ENCODE measurements at places on chromosomes 1 and 21. TPM values are rescaled to one million over a fixed set of nuclear protein-coding genes. Genes with fewer than 3 reads are reported as not detected.

GRCh38 chr1:1089731-1090423 is 15.8 kb upstream of the RNF223 start:
- DNase-seq = no peak

GRCh38 chr1:21639594-21640041 is 29.5 kb downstream of the RAP1GAP start:
- DNase-seq = no peak

COL24A1 gene
- not detected for total RNA-seq

TRIM67 gene
- total RNA-seq = not detected

- DNase-seq = no peak
Observed at GRCh38 chr21:36379251-36379650, 5.9 kb upstream of the CHAF1B start.

DNA sequence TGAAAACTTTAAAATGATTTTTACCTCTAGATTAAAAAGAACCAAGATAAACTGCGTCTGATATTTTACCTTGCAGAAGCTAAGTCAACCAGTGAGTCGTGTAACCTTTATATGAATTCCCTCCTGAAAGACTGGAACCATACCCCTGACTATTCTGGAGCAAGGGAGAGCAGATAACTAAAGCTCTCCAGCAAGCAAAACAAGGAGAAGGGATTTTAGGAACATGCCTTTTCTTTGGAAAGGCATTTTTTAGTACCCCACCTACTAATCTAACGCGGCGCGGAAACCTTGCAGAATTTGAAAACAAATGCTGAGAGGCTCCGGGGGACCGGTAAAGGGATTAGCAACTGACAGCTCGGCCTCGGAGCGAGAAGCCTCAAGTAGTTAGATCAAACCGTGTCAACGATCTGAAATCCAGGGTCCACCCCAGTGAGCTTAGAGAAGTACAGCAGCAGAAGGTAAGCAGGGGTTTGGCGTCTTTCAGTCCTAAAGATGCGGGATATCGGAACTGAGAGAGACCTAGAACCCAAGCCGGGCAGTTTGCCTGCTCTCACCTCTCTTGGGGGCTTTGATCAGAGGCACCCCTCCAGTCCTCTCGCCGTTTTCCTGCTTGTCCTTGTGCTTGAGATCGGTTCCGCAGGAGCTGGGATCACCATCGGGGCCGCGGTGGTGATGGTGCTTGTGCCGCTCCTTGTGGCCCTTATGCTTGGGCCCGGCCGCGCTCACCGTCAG is 954 bp downstream of the RSBN1 start:
- peak; percentile 44 for DNase-seq

DNA sequence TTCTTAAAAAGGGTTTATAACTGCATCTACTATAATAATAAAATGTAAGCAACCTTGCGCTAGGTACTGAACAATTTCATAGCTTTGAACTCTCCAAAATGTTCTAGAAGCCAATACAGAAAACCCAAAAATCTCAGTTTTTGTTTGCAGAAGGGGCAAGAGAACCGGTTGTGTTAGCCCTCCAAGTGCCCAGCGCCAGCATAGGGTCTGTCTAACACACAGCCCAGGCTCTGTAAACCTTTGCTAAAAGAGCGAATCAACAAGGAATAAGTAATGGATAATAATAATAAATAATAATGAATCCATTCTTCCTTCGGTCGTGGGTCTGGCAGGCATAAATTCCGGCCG is 333 bp upstream of the CHAF1B start:
- no peak for DNase-seq

GRCh38 chr1:3821004-3821403 is 24.7 kb upstream of the LRRC47 start:
- DNase-seq = no peak

OR2T33 gene
- not detected for total RNA-seq

DNA sequence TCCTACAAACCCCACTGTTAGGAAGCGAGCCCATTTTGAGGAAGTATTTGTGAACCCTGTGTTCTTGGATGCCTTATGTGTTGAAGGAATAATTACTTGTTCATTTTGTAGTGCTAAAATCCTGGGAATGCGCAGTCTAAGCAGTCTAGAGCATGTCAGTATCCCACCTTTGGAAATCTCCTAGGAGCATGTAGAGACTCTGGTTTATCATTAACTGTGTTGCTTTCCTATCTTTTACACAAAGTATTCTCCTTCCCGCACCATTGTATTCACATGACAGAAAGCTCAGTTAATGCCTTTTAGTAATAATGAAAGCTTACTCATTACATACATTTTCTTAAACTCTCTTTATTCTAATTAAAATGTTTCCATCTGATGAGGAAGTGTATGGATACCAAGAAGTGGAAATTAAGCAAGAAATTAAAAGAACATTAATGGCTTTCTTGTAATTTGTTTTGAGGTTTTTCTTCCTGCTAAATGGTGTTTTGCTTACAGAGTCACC is 99.4 kb downstream of the CAMTA1 start:
- DNase-seq = no peak

LCE1E gene
- total RNA-seq = not detected

DNA sequence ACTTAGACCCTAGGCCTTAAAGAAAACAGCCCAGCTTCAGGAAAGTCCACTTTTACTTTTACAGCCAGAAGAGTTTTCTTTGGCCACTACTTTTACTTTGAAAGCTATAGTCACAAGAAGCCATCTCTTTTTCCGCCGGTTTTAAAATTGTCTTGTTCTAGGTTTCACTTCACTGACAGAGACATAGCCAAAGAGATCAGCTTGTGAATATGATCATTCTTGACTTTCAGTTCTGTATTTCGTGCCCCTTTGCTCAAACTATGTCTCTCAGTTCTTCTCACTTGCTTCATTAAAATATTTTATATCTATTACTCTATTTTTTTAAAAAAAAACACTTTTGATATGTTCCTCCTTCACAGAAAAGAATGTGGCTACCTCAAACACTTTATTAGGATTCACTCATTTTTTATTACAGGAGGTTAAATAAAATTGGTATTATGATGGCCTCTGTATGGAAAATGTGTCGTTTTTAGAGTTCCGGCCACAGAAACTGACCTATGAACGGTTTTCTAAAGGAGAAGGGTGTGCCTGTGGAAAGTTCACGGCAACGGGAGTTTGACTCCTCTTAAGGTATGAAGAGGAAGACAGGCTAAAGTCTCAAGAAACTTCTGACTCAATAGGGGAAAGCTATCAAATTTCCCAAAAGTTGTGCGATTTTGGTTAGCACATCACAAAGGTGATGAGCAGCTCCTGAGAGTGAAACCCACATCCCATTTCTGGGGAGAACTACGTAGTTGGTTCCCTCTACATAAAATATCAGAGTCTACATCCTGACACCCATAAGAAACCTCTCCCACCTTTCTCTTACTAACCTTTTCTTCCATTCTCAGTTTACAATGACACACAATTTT is 1.2 kb downstream of the MCOLN2 start:
- DNase-seq = no peak

- no peak for DNase-seq
Observed at GRCh38 chr1:4124631-4125145, 224.6 kb upstream of the C1orf174 start.

DNA sequence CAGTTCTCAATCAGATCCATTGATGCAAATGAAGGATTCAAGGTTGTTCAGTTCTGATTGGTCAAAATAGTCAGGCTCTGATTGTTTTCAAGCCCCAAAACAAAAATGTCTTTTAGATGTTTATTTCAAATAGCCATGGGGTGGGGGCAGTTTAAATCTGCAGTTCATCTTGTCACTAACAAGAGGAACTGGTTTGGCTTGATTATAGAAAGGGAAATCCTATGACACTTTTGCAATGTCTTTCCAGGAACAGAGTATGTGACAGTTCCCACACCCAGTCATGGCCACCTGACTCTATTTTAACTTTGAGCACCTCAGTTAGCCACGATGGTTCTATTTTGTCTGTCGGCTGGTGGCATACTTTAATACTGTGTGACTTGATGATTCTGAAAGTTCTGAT is 1544.1 kb downstream of the PLA2G4A start:
- DNase-seq = no peak

DNA sequence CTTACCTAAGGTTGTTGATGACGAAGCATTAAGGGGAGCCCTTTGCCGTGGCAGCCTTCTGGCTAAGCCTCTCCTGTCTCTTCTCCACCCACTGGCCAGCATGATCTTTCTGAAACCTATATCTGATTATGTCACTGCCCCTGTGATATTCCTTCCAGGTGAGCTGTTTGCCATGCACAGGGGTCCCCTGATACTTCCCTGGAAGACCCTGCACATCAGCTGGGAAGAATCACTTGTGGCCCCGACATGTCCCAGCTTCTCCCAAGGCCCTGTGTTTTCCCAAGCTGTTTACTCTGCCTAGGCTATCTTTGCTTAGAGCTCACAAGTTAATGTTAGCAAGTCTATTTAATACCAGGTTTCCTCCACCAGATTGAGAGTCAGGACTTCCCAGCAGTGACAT is 12.3 kb downstream of the RD3 start:
- no peak for DNase-seq

DNA sequence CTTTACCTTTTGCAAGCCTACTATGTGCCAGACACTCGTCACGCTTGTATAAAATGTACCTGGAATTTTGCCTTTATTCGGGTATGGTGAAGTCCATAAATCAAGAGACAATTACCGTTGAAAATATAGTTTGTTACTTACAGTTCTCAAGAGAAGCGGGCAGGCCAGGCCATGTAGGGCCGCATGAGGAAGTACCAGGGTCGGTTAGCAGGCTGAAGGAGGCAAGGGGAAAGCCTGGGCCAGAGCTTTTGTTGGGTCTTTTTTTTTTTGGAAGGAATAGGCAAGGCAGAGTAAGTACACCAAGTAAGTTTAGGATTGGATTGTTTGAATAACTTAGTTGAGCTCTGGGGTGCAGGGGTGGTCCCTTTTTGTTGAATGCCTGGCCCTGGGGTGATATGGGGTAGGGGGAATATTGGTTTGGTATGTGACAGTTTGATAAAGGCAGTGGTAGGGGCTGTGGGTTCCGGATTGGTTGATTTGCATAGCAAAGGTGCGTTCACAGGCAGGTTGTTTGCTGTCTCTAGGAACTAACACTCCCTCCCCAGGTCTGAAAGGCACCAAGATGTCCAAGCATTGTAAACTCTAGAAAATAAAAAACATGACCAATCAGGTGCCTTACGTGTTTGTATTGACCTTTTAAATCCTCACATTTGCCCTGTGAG is 80.7 kb downstream of the KAZN start:
- no peak for DNase-seq

DNA sequence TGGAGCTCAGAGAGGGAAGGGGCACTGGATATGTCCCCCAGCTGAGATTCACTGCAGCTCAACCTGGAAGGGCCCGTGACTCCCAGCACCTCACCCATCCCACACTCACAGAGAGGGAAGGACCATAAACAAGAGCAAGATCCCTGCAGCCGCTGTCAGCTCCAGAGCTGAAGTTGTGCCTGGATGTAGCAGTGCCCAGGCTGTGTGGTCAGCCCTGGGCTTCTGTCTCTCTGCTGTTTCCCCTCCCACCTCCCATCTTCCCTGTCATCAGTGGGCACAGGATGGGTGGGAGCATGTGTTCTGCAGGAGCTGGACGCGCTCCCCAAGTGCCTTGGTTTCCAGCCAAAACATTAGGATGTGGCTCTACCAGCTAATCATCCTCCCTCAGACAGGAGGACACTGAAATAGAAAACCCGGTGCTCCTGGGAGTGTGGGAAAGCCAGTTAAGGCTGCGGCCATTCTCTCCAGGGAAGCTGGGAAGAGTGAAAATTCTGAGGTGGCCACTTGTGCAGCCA is 282.7 kb downstream of the NPHP4 start:
- DNase-seq = no peak

TBX19 gene
- total RNA-seq = 0.51 TPM

DNA sequence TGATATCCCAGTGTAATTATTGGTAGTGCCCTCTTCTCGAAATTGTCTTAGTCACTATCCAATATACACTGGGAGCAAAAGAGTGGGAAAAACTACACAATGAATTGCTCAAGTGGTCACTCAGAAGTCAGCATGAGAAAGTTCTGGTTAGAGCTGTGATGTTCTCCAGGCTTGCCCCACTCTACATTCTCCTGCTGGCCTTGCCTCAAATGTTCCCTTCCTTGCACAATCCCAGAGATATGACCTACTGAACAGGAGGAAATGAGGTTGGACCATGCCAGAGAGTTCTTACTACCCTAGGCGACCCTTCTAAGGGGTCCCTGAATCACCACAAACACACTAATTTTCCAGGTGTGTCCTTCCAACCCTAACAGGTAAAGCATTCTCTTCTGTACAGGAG is 40.8 kb downstream of the GLUL start:
- DNase-seq = no peak

DNA sequence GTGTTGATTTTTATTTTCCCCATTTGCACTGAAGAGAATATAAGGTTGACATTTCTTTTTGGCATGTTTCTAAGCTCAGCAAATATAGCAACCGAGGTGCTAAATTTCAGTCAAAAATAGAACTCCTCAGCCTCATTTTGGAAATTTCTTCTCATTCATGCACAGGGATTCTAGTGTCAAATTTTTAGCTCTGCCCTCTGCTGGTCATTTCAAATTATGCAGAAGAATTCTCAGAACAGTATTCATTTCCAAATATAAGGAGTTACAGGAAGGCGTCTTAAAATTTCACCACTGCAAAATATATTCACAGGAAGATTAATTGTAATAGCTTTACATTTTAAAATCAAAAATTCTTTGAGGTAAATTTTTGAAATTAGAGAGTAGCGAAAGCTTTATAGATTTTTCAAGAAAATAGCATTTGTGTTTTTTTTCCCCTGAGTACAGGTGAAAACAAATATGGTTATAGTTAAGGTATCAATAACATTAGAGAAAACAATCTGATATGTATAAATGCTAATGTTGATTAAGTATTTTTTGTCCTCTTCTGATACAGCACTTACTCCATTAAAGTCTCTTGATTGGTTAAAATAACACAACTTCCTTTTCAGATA is 57.9 kb downstream of the FMN2 start:
- DNase-seq = peak; percentile 59

DNA sequence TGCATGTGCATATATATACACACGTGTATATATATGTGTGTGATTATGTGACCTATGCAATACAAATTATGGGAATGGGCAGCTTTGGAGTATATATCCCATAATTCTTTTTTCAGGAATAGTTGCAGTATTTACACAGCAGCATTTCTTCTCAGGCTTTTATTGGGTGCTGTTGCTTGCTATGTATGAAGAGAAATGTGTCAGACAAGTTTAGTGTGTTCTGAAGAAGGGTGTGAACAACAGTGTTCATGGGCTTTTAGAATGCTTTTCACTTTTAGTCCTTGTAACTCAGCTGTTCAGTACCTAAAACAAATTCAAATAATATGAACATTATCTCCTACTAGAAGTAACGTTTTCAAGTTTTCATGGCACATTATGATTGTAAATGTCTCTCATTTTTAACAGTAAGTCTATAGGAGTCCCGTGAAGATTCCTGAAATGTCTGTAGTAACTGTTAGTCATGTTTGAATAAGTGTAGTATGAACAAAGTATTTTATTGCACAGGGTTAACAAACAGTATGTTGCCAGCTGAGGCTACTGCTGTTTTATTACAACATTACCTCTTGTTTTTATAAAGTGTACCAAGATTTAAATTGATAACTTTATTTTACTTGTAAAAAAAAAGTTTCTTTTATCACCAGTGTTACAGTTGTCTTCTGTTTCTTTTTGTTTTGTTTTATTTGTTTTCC is 42.5 kb downstream of the TMED5 start:
- DNase-seq = no peak

- peak; percentile 21 for DNase-seq
Observed at GRCh38 chr1:20552728-20553445, 514 bp downstream of the FAM43B start.

Measured in dermis blood vessel endothelial cell (primary cell).